ENCODE measurements at places on chromosomes 11 and 22. TPM values are rescaled to one million over a fixed set of nuclear protein-coding genes. Genes with fewer than 3 reads are reported as not detected.

- DNase-seq: no peak
These were observed 1.7 kb upstream of the SESN3 start for GRCh38 chr11:95232666-95233065.

DNA sequence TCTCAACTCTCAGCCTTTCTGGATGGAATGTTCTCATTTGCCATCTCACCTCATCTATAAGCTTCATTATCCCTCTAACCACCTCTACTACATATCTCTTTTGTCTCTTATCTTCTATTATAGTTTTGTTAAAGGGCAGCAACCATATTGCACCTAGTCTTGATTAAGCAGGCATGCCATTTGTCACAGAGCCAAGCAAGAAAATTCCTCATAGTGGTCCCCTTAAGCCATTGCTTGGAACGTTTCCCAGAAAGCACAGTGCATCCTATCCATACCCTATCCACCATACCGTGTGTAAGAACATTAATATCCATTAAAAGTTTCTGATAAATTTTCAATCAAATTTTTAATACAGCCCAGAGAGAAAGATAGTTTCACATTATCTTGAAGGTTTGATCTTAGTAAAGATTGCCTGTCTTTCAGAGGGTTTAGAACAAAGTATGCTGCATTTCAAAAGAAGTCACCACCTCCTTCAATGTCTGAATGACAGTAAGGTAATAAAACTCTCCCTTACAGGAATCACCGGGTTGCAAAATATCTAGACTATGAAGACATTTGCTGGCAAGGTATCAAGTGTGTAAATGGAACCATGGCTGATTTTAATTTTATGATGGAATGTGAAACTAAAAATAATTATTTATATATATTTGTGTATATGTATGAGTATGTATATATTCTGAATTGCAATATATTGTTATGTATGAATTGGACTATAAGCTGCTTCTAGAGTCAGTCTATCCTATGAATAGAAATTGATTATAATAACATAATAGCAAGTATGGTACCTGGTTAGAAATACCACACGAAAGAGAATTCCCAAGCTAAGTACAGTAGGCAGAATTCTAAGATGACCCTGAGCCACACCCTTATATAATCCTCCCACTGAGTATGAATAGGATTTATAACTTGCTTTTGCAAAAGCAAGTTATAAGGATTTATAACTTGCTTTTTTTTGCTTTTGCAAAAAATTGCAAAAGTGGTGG, 1296.3 kb downstream of the LRRC4C start:
- no peak for DNase-seq

DNA sequence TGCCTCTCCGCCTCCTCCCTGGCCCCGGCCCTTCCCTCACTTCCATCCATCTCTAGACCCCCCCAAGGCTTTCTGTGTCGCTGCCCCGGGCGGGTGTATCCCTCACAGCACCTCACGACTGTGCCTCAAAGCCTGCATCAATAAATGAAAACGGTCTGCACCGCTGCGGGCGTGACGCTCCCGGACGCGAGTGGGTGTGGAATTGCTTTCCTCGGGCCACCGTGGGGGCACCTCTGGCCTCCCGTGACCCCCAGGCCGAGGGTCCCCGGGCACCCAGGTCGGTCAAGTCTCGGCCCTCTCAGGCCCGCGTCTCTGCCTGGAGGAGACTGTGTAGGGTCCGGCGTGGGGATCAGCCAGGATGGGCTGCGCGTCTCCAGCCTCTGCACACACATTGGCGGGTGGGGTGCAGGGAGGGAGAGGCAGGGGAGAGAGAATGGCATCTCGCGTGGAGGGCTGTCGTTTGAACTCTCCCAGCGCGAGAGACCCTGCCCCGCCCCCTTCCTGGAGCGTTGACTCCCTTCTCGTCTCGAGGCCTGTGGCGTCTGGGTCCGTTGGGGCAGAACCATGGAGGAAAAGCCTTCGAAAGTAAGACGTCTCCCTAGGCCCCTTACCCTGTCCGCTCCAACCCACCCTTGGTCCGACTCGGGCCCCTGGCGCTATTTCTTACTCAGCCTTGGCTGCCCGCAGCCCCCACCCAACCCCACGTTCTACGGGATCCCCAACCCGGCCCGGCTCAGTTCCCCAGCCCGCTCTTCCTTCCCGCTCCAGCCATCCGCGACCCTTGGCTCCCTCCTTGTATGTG, at the start of gene CATSPERZ:
CATSPERZ (plus strand) TSS at position 512 of the 802 bp plus-strand sequence; CDS start at position 565, 53 bp downstream.
- no peak for DNase-seq

DNA sequence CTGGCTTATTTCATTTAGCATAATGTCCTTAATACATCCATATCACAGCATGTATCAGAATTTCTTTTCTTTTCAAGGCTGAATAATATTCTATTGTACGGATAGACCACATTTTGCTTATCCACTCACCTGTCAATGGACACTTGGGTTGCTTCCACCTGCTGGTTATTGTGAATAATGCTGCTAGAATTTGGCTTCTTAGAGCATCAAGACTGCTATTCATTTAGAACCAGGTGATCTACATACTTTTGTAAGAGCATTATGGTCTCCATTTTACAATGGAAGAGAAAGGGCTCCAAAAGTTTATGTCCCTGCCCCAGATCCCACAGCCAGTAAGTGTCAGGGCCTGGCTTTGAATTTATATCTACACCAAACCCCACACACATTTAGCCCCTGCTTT, 100.7 kb upstream of the CD82 start:
- no peak for DNase-seq

GRCh38 chr22:40499209-40499623, 128.8 kb downstream of the SGSM3 start:
- DNase-seq: no peak

DNA sequence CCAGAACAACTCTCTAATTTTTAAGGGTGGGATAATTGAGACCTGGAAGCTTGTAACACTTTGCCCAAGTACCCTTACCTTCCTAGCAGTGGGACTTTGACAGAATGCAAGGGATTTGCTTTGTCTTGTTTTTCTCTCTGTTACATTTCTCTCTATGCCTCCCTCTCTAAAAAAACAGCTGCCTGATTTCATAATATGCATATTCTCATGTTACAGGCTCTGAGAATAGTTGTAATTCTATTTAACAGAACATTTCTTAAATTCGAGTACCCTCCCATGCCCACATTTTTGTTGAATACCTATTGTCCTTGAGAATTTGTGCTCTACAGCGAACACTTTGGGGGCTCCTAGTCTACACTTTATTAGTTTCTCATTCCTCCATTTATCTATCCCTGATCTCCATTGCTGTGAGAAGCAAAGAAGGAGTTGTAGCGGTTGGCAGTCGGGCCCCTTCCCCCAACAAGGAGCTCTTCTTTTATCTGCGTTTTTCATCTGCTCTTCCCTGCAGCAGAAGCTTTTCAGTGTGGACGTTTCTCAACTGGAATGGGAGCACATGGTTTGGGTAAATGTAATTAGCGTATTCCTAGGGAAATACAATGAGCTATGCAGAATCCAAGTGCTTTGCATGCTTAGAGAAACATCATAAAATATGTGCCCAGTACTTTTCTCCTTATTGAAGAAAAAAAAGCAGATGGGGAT, 117.7 kb upstream of the CCDC90B start:
- DNase-seq: no peak

DNA sequence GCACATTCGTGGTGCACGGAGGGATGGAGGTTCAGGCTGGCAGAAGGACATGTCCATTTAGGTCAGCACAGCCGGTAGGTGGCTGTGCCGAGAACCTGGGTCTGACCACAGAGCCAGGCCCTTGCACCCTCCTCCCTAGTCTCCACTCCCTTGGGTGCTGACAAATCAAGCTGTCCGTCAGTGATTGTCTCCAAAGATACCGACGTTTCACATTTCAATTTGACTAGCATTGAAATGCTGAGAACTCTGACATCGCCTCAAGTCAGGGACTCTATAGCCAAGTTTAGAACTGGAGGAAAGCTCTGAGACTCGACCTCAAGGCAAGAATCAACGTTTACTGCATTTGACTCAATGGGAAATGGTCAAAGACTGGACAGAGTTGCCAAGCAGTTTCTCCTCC, 1321.1 kb downstream of the TBC1D22A start:
- DNase-seq: no peak

GRCh38 chr11:126725521-126725920, 275.0 kb downstream of the KIRREL3 start:
- DNase-seq: no peak

DNA sequence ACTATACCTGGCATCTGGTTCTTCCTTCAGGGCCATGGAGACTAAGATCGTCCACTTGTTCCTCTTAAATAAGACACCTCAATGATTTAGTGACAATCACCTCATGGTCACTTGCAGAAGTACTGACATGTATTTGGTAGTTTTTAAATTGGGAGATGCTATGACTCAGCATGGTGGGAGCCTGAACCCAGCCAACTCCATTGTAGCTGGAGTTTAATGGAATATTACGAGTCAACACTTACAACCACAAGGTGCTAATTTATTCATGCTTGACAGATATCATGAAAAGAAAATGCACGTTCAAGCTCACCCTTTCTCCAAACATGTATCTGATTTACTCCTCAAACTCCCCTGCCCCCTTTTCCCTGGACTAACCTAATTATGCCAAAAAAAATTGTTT, 16.6 kb upstream of the APOL3 start:
- DNase-seq: no peak

GRCh38 chr11:77515063-77515462, 41.2 kb upstream of the PAK1 start:
- DNase-seq: no peak

DNA sequence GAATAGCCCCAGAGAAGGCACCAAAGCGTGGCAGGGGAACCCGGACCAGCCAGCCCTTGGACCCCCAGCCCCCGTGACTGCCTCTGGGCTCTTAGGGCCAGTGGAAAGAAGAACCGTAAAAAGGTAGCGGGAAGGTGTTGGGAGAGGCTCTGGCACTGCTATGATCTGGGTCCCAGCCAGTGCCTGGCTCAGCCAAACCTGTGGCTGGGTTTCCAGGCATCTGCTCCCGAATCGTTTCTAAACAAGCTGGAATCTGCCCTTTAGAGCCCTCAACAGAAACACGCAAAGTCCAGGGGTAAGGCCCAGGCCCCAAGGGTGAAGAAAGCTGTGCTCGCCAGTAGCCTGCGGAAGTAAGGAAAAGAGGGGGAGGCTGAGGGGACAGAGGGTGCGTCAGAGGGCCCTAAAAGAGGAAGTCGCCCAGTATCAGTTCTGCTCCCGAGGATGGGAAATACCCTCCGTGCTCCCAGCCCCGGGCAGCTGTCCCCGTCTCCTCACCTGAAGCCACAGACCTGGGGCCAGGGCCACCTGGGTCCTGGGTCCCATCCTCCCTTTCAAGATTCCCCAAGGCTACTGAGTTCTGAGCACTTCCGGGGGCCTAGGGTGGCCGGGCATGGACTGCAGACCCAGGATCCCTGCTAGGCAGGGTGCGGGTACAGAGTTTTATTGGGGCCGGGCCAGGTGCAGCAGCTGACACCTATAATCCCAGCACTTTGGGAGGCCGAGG, 24.7 kb downstream of the IL10RA start:
- no peak for DNase-seq

- DNase-seq: no peak
These were observed 22.3 kb downstream of the CDKN1C start for GRCh38 chr11:2863276-2863618.

GRCh38 chr22:49999063-49999945, 13.3 kb downstream of the IL17REL start:
- DNase-seq: no peak

GRCh38 chr22:40997520-40997919, 46.3 kb downstream of the RBX1 start:
- no peak for DNase-seq

DNA sequence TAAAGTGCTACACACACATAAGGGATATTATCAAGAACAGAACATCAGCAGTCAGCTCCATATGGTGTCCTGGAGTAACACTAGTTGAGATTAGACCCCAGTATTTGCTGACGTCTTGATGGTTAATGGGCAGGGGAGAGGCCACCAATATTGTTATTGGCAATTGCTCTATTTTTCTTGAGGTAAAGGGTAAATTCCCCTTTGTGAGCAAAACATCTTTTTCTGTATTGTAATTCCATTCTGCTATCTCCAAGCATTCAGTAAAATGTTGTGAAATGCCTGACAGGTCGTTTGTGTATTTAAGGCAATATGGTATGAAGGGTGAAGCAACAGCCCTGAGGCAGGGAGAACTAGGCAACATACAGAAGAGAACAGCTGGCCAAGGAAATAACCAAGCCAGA, 21.9 kb downstream of the PC start:
- DNase-seq: no peak

FOLR1 gene
- total RNA-seq: not detected

CCDC87 gene
- total RNA-seq: 2.3 TPM

TBX10 gene
- not detected for total RNA-seq
